ENCODE measurements at places on chromosomes 1 and 21. TPM values are rescaled to one million over a fixed set of nuclear protein-coding genes. Genes with fewer than 3 reads are reported as not detected.

GRCh38 chr1:80892539-80892938, 908.2 kb upstream of the ADGRL2 start:
- no peak for DNase-seq

DNA sequence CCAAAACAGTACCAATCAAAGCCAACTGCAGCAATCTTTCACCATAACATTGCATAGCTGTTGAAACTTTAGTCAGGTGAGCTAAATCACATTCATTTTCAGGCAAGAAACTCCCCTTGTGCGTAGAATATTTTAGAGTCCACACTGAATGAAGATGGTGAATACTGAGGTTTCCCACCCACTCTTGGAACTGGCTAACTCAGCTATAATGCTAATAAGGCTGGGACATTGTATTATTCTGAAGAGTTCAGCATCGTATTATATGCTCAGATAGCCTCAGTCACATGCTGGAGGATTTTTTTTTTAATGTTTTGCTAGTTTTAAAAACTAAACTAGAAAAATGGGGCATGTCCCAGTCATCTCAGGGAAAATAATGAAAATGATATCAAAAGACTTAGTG, 352.3 kb upstream of the FMN2 start:
- no peak for DNase-seq

DNA sequence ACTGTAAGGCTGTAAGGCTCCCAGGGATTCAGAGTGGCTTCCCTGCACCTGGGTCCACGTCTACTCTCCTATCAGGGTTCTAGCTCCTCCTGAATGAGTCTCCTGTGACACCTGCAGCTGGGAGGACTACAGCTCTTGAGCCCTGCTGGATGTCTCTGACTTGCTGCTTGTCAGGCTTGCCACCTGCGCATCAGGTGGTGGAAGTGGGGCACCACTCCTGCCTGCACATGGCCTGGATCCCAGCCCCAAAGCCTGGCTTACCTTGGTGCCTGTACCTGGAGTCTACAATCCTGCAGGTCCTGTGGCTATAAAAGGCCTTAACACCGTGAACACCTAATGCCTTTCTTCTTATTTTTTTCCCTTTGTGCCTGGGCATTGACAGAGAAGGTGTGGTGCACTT, 82.2 kb downstream of the FAM78B start:
- DNase-seq, result no peak

Gene KCNA2
- total RNA-seq, result 3.7 TPM

DNA sequence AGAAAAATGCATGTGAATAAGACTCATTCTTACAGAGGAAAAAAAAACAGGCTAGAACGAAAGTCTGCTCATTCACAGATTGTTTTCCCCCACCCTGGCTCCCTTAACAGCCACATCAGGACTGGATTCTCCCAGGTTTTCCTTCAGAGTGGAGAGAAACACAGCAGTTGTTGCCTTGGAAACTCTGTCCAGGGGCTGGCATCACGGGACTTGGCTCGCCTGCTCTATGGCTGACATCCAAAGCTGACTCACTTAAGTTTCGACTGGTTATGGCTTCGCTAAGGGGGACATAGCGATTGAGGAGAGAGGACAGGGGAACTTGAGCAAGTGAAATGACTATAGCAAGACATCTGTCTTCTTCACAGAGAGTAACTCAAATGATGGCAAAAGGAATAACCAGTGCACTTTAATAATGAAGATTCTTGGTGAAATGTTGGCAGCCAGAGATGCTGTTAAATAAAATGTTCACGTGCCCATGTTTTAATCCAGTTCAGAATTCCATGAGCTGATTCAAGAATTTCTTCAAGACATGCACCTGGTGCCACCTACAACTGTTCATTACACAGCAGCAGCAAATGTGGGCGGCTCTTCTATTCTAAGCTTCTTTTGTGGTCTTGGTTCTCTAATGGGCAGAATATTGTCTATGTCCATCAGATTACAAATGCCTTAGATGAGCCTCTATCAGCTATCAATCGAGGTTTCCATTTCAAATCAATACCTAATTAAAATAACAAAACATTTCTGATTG, 21.8 kb downstream of the MIS18A start:
- DNase-seq, result no peak

GRCh38 chr1:41464885-41465284, 19.6 kb downstream of the EDN2 start:
- no peak for DNase-seq

DNA sequence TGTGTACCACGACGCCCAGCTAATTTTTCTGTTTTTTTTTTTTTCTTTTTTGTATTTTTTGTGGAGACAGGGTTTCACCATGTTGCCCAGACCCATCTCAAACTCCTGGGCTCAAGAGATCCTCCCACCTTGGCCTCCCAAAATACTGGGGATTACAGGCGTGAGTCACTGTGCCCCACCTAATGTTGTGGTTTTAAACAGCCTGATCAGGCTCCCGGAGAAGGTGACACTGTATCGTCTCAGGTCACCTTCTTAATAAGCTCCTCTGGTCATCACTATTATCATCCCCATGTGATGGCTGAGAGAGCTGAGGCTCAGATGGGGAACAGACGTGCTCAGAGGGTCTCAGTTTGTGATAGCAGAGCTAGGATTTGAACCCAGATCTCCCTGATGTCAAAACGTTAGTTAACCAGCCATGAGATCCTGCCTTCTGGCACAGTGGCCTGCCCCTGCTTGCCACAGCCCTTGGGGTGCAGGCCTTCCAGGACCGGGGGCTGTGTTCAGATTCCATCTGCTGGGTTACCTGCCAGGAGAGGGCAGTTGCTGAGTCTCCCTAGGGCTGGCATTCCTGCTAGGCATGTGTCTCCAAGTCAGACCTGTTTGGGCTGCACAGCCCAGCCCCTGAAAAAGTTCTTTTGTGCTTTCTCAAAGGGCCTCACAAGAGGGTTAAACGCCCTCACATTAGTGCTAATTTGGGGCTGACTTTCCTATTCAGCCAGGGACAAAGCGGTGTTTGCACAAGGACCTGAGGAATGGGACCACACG, 32.7 kb upstream of the GRHL3 start:
- peak; percentile 30 for DNase-seq

- no peak for DNase-seq
Measured at GRCh38 chr1:10613861-10614260, 139.1 kb downstream of the PEX14 start.

Gene OR14K1
- total RNA-seq, result not detected

Gene DDAH1
- total RNA-seq, result not detected

DNA sequence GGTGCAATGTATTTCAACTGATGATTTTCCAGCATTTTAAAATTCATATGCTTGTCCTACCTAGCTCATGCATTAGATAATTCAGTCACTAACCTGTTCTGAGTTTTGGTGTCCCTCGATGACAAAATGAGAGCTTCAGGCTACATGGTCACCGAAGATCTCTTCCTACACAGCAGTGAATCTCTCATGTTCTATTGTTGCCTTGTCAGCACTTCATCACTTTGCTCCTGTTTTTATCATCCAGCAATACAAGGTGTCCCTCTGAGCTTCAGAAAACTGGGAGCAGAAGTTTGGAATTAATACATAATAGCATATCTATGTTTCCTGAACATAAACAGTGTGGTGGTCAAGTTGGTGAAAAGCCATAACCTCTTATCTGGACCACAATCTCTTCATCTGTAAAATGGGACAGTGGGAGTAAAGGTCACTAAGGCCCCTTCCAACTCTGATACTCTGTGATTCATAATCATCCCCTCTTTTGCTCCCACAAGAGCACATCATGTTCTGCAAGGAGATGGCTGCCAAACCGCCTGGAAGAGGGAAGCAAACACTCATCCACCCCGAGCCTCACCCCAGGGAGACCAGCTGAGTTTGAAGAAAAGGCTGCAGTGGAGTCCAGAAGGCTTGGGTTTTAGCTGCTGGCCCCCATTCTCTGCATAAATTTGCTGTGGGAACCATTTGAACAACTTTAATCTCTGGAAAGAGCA, 137.9 kb upstream of the F3 start:
- no peak for DNase-seq

GRCh38 chr1:30315185-30315960, 408.0 kb downstream of the MATN1 start:
- peak; percentile 42 for DNase-seq

GRCh38 chr1:99228153-99228552, 36.1 kb upstream of the PLPPR4 start:
- no peak for DNase-seq

DNA sequence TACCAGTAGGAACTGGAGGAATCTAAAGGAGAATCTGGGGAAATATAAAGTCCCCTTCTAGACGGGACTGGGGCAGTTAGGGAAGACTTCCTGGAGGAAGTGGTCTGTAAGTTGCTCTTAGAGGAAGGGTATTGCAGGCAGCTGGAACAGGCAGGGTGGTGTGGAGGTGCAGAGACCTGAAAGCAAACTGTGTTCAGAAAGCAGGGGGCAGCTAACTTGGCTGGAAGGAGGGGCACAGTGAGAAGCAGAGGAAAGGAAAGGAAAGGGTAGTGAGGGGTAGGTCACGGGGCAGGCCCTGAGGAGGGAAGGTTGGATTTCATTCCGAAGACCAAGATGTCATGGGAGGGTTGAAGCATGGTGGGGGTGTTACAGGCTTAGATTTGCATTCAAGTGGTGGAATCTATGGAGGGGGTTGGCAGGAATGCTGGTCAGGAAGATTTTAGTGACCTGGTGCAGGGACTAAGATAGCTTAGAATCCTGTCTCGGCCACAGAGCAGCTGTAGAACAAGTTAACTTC, 240.7 kb downstream of the FOXD2 start:
- DNase-seq, result no peak

Gene GRIK3
- not detected for total RNA-seq

DNA sequence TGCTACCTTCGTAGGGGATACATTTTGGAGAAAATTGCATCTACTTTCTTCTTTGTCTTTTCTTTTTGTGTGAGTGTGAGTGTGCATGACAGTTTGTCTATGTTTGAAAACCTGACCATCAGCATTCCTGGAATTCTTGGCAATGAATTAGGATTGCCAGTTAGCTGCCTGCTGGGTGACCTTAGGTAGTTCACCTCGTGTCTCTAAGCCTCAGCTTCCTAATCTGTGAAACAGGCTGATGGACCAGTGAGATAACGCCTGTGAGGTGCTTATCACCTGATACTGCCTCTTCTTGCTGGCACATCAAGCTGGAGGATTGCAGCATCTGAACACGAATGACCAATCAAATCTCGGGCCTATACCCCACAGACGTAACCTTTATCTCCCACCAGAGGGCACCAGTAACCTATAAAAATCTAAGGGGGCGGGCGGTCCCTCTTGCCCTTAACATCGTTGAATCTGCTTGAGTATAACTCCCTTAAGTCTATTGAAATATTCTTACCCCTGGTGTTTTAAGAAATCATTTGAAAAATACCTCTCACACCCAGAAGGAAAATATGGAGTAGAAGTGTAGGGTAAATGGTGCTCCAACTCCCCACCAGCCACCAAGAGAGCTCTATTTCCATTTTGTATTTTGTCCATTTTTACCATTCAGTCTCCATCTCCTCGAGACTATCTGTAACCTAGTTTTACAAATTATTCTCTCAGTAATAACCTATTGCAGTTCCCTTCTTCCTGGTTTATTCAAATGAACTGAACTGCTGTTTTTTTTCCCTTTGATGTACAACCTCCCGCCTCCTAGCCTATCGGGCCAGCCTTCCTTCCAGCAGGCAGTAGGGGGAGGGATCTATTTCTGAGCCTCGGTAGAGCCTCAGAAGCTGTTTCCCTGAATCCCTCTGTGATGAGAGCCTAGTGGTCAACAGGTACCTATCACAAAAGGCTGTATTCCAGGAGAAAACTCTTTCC, 49.7 kb downstream of the MDM4 start:
- DNase-seq, result peak; percentile 80

DNA sequence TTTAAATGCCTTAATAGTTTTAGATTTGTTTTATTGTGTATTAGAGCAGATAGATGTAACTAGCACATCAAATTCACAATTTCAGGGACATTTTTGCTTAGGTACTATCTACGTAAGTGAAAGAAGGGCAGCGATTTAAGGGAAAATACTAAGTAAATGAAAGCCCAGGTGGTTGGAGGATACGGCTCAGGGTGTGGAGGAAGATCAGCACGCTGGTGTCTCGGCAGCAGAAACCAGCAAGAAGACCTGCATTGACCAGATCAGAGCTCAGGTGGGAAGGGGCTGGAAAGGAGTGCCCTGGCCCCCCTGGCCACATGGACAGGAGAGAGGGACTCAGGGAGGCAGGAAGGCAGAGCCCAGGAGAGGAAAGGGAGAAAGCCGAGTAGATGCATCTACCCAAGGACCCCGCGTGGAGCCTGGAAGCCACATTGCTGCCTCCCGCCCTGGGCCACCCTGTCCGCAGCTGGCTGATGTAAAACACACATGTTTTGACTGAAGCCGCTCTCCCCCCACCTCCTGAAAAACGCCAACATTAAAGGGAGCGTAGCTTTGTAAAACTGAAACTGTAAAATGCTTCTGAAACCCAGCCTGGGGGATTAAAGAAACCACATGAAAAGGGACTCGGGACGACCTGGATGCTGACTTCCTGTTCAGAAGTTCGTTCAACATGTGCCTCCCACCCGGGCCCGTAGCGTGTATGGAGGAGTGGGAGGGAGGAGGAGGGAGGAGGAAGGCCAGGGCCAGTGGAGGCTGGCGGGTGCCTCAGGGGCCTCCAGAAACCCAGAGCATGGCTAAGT, 72.6 kb upstream of the TARDBP start:
- DNase-seq, result peak; percentile 67

- no peak for DNase-seq
Measured at GRCh38 chr1:51453010-51453409, 66.1 kb downstream of the EPS15 start.

Gene XCL2
- total RNA-seq, result 37.9 TPM

Data from activated CD8-positive, alpha-beta memory T cell treated with anti-CD3 and anti-CD28 coated beads, Interleukin-2, amount 10 ng/mL, durations not matched to agents 7 days and 5 days (primary cell).